Heart left ventricle (tissue), 16 donors: ENCODE measurements at places on chromosomes 4 and X. TPM values are rescaled to one million over a fixed set of nuclear protein-coding genes. Genes with fewer than 3 reads are reported as not detected.

- DNase-seq, result no peak
Measured at GRCh38 chrX:19225909-19226308, 103.6 kb upstream of the ADGRG2 start.

- DNase-seq, result no peak
Measured at GRCh38 chrX:134073341-134073740, 87.9 kb upstream of the GPC3 start.

DNA sequence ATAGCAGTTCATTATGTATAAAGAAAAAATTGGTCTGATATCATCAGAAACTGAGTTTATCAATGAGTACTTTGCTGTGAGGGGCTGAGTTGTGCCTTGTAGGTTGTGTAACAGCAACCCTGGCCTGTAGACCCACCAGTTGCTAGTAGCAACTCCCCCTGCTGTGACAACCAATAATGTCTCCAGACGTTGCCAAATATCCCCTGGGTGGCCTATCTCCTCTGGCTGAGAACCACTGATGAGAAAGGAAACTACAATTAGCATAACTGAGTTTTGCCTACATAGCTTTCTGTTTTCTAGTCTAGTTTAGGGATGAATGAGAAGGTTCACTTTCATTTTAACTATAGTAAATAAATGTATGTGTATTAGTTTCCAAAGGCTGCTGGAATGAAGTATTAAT is 234.1 kb downstream of the CPE start:
- no peak for DNase-seq

- no peak for DNase-seq
Measured at GRCh38 chrX:104854188-104854587, 288.2 kb downstream of the IL1RAPL2 start.

GRCh38 chrX:46820391-46821100 is 16.3 kb upstream of the RP2 start:
- DNase-seq, result no peak

DNA sequence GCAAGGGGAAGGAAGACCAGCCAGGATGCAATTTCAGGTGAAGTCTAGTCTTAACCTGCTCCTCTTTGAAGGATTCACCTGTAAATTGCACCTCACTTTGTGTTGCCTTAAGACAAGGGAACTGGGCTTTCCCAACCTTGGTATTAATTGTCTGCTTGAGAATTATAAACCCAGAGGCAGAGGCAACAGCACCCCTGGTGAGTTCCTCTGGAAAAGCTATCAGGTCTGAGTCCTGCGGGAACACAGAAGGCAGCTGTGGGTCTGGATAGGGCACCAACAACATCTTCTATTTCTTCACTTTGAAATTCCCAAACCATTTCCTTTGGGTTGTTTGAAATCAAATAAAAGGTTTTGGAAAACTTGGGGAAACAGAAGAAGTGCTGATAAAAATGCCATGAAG is 109.2 kb upstream of the NPY2R start:
- DNase-seq, result no peak

GRCh38 chr4:70133473-70133872 is 20.6 kb upstream of the PRR27 start:
- no peak for DNase-seq

The TGIF2LX gene
- not detected for total RNA-seq

The C4orf51 gene
- total RNA-seq, result not detected

The LONRF3 gene
- 1.5 TPM for total RNA-seq

The MAGEA11 gene
- not detected for total RNA-seq

The MAGEA2 gene
- not detected for total RNA-seq

The TREX2 gene
- total RNA-seq, result 0.22 TPM
